Cerebellar nuclear complex (tissue), 1 donor: ENCODE measurements at places on chromosomes 6 and 20.

- no peak for DNase-seq
Measured at GRCh38 chr20:48606841-48607543, 220.8 kb downstream of the PREX1 start.

DNA sequence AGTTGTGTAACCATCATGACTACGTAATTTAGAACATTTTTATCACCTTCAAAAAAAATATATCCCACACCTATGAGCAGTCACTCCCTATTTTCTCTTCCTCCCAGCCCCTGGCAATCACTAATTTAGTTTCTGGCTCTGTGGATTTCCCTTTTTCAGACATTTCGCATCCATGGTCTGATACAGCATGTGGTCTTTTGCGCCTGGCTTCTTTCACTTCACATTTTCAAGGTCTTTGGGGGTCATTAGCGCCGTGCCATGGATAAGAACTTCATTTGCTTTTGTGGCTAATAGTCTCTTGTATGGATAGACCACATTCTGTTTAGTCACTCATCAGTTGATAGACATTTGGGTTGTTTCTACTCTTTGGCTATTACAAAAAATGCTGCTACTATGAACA, 44.9 kb upstream of the DUSP22 start:
- no peak for DNase-seq

DNA sequence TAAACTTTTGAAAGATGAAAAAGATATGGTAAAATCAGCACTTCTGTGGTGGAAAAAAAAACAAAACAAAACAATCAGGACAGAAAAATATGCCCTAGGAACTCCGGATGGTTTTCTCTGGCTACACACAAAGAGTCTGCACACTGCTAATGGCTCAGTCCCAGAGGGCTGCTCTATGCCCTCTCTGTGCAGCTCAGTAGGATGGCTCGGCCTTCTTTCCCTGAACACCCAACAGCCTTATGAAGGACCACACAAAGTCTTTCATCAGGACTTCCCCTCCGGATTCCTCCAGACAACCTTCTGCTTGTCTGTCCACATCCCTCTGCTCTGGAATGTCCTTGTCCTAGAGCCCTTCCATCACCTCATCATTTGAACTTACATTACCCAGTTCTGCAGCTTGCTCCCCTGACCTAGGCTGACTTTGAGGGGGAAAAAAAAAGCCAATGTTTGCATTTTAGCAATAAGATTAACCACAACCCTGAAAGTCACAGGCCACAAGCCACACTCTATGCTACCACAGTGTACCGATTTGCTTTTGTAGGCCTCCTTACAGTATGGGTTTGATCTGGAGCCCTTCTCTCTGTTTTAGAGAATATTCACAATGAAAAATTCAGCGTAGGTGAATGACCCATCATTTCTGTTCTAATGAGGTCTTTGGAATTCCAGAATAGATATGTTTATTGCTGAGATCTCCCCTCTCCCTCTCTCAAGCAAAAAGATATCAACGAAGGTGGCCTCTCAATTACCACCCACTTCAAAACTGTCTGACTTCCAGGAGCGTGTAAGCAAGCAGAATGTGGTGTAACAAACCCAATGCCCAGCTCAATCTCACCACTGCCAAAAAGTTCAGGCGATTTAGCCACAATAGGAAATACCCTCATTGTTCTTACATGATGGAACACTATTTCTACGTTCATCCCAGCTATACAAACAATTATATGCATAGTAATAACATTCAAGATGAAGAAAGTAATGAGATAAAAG, 164.0 kb downstream of the GMDS start:
- DNase-seq, result no peak

- DNase-seq, result no peak
Measured at GRCh38 chr6:141992109-141992508, 140.6 kb upstream of the GJE1 start.

DNA sequence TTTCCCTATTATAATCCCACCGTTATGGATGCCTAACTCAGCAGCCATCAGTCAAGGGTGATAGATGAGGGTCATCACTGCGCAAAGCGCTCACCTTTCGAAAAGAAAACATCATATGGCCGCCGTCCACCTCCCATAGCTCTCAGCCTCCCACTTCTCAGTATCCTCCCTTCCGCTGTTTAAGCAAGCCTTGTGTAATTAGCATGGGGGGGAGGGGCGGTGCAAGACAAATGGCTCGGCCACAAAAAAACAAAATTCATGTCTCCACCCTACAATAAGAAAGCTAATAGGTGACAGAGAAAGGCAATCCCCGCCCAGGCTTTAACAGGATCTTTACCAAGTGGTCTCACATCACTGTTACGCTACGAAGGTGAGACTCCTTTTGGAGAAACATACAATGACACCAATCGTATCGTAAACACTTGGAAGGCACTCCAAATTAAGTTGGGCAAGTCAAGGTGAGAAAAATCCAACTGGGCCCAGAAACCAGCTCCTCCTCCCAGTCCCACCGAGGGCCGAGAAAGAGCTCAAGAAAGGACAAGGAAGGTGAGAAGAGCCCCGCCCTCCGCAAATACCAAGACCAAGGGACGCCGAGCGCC, 645 bp downstream of the DDX39B start:
- no peak for DNase-seq

GRCh38 chr6:127641905-127642304, 64.9 kb downstream of the C6orf58 start:
- no peak for DNase-seq

- no peak for DNase-seq
Measured at GRCh38 chr6:438634-439170, 47.1 kb downstream of the IRF4 start.

DNA sequence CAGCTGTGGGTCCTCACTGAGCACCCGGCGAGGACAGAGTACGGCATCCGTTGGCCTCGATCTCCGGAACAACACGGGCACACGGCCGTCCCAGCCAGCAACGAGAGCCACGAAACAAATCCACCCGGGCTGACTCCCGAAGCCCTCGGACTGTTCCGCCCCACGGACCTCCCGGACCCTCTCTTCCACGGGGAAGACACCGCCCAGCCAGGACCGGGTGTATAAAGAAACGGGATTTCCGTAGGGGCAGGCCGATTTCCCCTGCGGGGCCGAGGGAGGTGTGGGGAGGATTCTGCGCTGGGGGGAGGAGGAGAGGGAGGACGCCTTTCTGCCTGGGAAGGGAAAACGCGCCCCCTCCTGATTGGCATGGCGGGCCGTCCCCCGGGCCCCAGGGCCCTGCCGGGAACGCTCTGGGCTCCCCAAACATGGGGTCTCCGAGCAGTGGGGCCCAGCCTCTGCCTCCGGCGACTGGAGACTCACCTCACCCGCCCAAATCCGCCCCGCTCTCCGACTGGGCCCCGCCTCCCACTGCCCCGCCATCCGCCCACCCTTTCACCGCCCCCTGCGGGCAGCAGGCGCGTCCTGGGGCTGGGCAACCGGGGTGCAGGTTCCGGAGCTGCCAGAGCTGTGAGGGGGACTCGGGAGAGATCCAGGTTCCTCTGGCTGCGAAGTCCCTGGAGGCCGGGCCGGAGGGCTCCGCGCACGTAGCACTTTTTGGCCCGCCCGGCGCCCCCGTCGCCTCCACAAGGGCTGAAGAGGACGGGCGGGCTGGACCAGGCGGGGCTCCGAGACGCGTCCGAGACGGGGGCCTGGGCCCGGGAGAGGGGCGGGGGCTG, 679 bp upstream of the PPDPF start:
- no peak for DNase-seq

DNA sequence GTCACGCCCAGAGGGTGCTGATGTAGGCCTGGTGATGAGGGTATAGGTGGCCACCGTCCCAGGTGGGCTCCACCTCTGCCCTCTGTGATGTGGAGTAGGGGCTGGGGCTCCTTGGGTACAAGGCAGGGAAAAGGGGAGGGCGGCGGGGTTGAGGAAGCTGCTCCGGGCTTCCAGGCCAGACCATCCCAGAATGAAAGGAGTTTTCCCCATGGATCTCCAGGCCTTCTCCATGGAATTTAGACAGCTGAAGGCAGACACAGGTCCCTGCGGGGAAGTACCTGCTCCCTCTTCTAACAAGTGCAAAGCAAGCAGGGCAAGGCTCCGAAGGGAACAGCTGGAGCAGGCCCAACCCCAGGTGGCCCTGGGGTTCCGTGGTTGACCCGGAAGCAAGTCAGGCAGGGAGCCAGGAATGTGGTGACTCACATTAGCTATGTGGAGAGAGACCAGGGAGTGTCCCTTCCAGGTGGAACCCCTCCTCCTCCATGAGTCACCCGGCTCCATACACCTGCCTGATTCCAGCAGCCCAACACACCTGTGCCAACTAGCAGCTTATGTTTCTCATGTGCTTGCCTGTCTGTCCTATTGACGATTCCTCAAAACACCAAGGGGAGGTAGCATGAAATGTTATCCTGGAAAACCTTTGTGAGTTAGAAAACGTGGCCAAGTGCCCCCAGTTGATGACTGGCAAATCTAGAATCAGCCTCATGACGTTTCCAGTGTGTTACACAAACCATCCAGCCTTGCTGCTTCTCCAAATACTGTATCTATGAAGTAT, 59.7 kb upstream of the SNX9 start:
- no peak for DNase-seq

DNA sequence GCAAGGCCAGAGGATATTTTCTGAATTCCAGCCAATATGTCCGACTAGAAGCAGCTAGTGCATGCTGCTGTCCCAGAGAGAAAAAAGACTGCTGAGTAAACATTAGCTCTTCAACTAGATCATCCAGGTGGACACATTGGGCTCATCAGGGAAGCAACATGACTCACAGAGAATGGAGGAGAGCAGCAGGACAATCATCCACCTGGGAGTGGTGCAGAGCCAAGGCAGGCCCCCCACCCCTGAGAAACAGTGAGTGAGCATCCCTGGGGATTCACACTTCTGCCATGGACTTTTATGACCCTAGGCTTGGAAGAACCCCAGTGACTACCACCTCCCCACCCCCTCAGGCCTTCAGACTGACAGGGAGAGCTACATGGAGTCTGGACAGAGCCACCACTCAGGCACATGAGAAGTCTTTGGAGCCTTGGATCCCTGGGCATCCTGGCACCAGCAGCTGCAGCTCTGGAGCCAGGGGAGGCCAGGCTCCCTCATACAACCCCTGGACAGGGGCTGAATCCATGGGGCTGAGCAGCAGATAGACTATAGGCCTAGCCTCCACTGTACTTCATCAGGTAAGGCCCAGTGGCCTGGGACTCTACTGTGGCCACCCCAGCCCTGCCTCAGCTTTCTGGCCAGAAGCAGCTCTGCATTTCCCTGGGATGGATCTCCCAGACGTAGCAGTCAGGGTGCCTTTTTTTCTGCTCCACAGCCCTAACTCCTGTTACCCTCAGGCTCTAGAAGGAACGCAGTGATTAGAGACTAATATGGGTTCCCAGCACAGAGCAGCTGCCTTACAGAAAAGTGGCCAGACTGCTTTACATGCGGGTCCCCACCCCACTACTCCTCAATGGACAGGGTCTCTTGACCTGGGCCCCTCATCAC, 82.9 kb upstream of the RNF217 start:
- no peak for DNase-seq

DNA sequence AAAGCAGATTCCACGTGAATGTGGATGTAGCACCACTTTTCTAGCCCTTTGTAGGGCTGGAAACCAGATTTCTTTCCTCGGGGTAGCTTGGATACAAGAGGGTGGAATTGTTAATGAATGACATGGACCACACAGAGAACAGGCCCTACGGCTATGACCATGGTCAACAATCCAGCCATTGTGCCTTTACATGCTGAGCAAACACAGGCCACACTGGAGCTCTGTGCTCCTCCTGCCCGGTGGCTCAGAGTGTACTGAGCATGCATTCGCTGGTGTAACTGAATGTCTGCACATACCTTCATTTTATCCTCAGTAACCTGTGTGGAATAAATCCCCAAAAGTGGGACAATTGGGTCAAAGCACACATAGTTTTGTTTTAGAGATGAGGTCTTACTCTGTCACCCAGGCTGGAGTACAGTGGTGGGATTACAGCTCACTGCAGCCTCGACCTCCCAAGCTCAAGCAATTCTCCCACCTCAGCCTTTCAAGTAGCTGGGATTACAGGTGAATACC, 32.8 kb downstream of the LRP11 start:
- DNase-seq, result no peak

- DNase-seq, result no peak
Measured at GRCh38 chr6:143241111-143241510, 180.4 kb downstream of the AIG1 start.

DNA sequence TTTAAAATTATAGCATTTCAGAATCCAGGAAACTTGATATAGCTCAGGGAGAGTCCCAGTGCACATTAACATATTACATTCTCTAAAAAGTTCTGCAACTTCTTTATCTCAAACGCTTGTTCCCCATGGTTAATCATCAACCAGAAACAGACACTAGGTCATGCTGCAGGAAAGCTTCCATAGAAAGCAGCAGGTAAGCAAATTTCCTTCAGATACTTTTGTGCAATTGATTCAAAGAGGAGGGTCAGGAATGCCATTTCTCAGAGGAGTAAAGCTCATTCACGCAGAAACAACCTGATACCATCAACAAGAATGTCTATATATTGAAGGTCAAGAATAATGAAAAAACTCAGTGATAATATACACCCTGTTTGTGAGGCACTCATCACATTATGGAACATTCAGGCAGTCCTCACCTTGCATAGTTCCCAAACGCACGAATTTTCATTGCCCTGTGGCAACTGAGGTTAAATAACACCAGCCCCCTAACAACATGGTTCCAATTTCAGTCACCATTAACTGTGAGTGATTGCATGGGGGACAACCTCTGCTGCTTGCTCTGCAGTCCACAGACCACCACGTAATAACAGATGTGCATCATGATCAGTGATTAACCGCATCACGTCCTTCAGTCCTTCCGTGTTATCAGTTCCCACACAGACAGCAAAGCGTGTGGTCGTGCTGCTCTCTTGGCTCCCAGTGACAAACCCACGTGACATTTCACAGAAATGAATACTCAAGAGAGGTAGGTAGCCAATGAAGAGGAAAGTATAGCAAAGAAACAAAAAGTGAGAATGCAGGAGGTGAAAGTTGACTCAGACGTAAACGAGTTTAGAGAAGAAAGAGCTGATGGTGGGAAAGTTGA, 95.7 kb downstream of the LY86 start:
- no peak for DNase-seq

DNA sequence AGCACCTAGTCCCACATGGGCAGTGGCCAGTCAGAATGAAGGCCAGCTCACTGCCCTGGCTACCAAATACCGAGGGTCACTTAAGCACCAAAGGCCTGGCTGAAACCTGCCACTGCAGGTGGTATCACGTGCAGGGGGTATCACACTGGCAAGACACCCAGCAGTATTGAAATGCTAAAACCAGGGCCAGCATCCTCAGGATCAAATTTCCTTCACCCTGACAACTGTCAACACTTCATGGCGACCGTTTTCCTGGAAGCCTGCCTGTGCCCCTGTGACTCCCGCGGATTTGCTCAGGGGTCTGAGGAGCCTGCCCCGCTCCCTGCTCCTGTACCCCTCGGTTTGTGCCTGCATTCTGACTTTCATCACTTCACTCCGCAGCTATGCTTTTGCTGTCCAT, 151.1 kb downstream of the TTLL2 start:
- no peak for DNase-seq

- DNase-seq, result no peak
Measured at GRCh38 chr20:63054681-63055240, 48.0 kb upstream of the BHLHE23 start.

GRCh38 chr20:7415427-7415826, 524.8 kb downstream of the HAO1 start:
- DNase-seq, result no peak

- no peak for DNase-seq
Measured at GRCh38 chr6:150931405-150931804, 65.9 kb downstream of the MTHFD1L start.
